Glutamatergic neuron (in vitro differentiated cells): ENCODE measurements at places on chromosomes 6 and 20. TPM values are rescaled to one million over a fixed set of nuclear protein-coding genes. Genes with fewer than 3 reads are reported as not detected.

DNA sequence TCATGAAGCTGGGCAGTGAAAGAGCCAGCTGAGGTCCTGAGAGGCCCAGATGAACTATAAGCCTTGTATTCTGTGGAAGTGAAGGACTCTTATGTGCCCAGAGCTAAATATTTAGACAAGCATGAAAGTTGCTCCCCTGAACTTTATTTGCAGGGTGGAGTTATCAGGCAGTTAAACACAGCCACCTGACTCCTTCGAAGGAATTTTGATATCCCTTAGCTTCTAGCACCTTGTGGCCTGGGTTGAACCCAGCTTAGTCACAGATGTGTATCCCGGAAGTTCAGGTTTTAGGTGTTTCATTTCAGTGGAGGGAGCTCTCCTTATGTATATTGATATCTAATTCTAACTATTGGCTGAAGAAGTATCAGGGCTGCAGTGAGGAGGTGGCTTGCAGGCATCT lies 20.4 kb downstream of the NR2E1 start:
- no peak overlapping the region for H3K27ac ChIP-seq
- no peak overlapping the region for H3K4me3 ChIP-seq
- no peak for DNase-seq
- no peaks in the 10 kb centered on the region for H3K4me1 ChIP-seq
- H3K36me3 ChIP-seq = no peaks in the 10 kb centered on the region

DNA sequence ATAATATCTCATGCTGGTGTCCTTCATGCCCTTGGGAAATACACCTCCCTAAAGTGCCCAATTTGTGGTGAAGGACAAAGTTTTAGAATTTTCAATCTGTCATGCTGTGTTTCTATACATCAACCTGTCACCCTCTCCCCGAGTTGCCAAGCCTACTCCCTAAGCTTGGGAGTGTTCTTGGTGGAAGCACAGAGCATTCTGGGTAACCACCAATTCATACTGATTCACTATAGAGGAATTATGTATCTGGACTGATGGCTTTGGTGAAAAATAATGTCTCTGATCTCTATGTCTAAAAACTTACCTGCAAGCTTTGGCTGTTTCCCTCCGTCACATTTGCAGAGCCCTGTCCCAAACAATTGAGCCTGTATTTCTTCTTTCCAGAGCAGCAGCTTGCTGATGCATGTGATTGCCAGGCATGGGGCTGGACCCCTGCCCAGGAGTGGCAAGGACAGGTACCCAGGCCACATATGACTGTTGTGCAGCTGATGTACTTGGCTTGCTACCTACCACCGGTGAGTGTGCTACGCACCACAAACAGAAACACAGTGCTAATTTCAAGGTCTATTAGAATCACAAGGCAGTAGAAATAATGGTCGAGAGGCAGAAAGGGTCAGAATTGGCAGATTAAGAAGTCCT lies 202.8 kb upstream of the CITED2 start:
- H3K27ac ChIP-seq = no peak overlapping the region
- no peak overlapping the region for H3K4me3 ChIP-seq
- H3K4me1 ChIP-seq = no peaks in the 10 kb centered on the region
- H3K27me3 ChIP-seq = no peaks in the 10 kb centered on the region
- H3K36me3 ChIP-seq = no peaks in the 10 kb centered on the region

DNA sequence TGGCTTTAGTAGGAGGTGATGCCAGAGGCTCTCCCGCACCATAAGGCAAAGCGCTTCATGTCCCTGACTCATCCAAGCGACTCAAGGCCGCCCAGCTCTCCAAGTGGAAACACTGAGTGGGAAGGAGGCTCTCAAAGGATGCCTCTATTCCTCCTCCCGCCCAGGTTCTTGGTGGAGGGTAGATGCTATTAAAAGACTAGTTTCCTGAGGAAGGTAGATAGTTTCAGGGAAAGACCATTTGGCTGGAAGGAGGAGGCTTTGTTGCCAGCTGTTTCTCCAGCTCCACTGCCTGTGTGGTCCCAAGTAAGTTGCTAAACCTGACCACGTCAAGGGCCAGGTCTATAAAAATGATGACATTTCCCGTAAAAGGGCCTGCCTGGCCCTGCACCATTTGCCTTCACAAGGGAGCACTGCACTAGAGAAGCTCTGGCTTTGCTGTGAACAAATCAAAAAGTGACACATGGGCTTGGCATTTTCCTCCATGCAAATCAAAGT lies 48.2 kb downstream of the GMDS start:
- DNase-seq = no peak
- H3K4me1 ChIP-seq = peaks cover 4% of the 10 kb centered on the region
- no peak overlapping the region for H3K27ac ChIP-seq
- no peaks in the 10 kb centered on the region for H3K36me3 ChIP-seq
- peaks cover 1% of the 10 kb centered on the region for H3K27me3 ChIP-seq

DNA sequence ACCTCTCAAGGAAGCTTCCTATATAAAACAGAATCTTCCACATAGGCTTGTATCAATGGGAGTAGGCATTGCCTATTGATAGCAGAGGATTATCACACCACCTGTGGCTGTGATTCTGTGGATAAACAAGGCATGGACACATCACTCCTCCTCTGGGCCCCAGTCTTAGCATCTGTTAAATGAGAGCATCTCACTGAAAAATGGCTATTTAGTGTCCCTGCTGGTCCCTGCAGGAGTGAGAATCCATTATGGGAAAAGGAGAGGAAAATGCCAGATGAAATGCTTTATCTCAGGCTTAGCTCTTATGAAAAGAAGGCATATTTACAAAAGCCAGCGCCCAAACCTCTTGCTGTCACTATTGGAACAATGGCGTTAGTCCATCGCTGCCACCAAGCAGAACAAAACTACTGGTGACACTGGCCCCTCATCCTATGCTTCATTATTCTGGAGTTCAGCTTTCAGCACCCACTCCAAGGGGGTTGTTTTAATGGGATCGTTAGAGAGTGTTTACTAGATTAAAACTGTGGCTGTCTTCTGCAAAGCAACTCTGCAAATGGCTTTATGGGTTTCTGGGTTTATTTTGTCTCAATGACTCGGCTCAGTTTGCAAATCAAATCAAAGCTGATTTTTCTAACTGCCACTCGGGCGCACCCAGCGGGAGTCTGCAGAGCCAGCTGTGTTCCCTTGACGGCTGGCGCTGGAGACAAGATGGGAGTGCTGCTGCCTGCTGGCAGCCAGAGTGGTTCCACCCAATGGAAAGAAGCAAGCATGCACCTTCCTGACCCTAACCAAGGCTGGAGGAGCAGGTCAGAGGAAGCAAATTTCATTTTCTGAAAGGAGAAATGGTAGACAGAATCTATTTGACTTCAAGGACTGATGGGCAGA lies 658.8 kb upstream of the CHD6 start:
- H3K4me3 ChIP-seq = no peak overlapping the region
- no peak overlapping the region for H3K27ac ChIP-seq
- H3K36me3 ChIP-seq = no peaks in the 10 kb centered on the region
- no peaks in the 10 kb centered on the region for H3K27me3 ChIP-seq

The PCIF1 gene
- total RNA-seq = 37.6 TPM

- no peak for DNase-seq
- H3K4me3 ChIP-seq = no peak overlapping the region
- no peak overlapping the region for H3K27ac ChIP-seq
- peaks cover 2% of the 10 kb centered on the region for H3K4me1 ChIP-seq
- peaks cover 6% of the 10 kb centered on the region for H3K27me3 ChIP-seq
Observed at GRCh38 chr6:30152016-30152673, 8.9 kb downstream of the TRIM10 start.

- peak overlapping the region; percentile 53 for H3K27ac ChIP-seq
- no peak for DNase-seq
- peak overlapping the region; percentile 32 for H3K4me3 ChIP-seq
Observed at GRCh38 chr6:111799576-111800258, 73.5 kb downstream of the FYN start.

DNA sequence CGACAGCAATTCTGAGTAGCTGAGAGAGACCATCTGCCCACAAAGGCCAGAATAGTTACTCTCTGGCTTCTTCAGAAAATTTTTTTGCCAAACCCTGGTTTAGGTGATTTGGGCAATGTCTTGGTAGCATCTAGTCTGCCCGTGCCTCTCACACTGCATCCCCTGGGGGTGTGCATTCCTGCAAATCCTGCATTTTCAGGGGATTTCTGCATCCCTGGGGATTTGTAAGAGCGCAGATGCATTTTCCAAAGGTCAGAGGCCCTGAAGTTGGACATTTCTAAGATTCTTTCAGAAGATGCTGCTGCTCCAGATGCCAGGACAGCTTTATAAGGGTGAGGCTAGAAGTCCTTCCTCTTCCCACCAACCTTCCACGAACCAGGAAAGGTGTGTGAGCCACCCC lies 4.0 kb downstream of the CST9 start:
- H3K27me3 ChIP-seq = no peaks in the 10 kb centered on the region
- no peak for DNase-seq
- H3K36me3 ChIP-seq = no peaks in the 10 kb centered on the region
- H3K4me1 ChIP-seq = no peaks in the 10 kb centered on the region

The CYP39A1 gene
- total RNA-seq = 0.17 TPM

The PROKR2 gene
- 0.86 TPM for total RNA-seq

The SAPCD1 gene
- 3.7 TPM for total RNA-seq

- peaks cover 5% of the 10 kb centered on the region for H3K27me3 ChIP-seq
- peaks cover 31% of the 10 kb centered on the region for H3K4me1 ChIP-seq
- peak overlapping the region; percentile 94 for H3K4me3 ChIP-seq
- H3K36me3 ChIP-seq = no peaks in the 10 kb centered on the region
Observed at GRCh38 chr20:51800060-51800871, 2.1 kb downstream of the SALL4 start.

DNA sequence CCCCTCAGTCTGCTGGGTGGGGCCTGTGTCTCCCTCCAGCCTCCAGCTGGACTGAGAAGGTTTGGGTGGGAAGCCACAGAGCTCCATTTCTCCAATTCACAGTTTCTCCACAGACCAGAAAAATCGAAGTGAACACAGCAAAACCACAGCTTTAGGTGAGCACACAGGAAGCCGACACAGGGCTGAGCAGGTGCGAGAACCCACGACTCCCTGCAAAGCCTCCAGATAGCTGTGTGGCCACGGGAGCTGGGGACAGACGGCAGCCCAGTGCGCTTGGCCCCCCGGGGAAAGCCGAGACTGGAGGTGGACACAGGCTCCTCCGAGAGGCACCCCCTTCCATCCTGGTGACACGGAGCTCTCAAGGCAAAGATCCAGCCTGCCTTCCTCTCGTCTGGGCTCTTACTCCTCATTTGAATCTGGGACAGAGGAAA lies 29.0 kb upstream of the MPC1 start:
- H3K27me3 ChIP-seq = peaks cover 14% of the 10 kb centered on the region
- peaks cover 40% of the 10 kb centered on the region for H3K4me1 ChIP-seq
- DNase-seq = no peak
- H3K36me3 ChIP-seq = peaks cover 18% of the 10 kb centered on the region

DNA sequence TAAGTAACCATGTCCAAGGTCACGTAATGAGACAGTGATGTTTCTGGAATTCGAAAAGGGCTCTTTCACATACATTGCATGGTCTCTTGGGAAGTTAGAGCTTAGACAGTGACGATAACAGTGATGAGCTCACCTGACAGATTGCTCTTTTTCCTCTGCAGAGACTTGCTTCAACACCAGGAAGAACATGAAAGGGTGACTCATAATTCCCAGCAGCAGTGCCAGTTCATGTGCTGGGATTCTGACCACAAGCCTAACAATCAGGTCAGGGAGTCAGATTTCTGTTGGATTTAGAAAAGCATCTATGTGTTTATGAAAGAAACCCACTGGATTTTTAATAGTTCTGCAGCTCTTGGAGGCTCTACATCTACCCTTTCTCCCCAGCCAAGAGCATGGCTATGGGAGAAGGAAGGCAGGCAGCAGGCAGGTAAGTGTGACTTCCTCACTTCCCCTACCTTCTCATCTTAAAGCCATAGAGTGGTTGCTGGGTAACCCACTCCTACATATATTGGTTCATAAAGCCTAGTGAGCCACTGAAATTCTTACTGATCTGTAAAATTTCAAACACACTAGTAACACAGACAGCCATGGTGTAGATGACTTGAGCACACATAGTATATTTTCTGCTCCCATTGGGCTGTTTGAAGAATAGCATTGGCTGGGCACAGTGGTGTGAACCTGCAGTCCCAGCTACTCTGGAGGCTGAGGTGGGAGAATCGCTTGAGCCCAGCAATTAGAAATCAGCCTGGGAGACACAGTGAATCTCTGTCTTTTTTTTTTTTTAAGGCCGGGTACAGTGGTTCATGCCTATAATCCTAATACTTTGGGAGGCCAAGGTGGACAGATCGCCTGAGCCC lies 44.4 kb upstream of the LOC128125822 start:
- no peaks in the 10 kb centered on the region for H3K27me3 ChIP-seq
- no peaks in the 10 kb centered on the region for H3K36me3 ChIP-seq
- no peak for DNase-seq

DNA sequence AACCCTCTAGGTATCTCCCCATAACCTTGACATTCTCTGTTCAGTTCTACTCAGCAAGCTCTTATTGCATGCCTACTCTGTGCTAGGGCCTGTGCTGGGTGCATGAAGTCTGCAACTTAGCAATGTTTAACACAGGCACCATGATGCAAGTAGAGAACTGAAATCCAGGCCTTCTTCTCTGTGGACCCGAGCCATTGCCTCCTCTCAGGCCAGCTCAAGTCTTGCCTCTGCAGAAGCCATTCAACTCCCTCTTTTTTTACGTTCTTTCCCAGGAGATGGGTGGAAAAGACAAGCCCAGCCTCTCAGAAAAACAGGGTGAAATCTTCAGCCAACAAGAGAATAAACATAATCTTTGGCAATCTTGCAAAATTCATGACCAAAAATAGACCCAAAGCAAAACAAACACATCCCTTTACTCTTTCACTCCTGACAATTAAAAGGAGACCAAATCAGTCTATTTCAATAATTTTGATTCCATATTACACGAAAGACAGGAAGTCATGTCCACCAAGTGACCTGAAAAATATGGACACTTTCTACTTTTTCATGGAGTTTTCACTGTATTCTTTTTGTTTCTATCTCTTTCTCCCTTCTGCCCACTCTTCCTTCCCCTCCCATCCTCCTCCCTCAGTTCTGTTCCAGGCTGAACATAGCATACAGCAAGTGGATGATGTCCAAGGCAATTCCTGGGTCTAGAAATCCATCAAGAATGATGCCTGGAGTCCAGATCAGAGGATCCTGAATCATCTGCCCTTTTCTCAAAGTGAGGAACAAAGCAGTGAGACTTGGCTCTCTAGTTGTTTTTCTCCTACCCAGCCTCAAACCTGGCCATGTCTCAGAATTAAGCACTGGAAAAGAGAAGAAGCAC lies 45.4 kb upstream of the MOCS1 start:
- H3K36me3 ChIP-seq = no peaks in the 10 kb centered on the region
- no peak overlapping the region for H3K27ac ChIP-seq
- no peak for DNase-seq
- H3K4me1 ChIP-seq = no peaks in the 10 kb centered on the region
- no peak overlapping the region for H3K4me3 ChIP-seq
- H3K27me3 ChIP-seq = peaks cover 2% of the 10 kb centered on the region

- no peaks in the 10 kb centered on the region for H3K36me3 ChIP-seq
- DNase-seq = no peak
Observed at GRCh38 chr6:34671801-34672656, 24.5 kb downstream of the ILRUN start.
